Activated T-cell treated with anti-CD3 and anti-CD28 coated beads, Interleukin-2, amount 50 U/mL, for 72 hours (primary cell): ENCODE measurements at places on chromosomes 4 and X. TPM values are rescaled to one million over a fixed set of nuclear protein-coding genes. Genes with fewer than 3 reads are reported as not detected.

Gene UCHL1
- total RNA-seq: 2.5 TPM

DNA sequence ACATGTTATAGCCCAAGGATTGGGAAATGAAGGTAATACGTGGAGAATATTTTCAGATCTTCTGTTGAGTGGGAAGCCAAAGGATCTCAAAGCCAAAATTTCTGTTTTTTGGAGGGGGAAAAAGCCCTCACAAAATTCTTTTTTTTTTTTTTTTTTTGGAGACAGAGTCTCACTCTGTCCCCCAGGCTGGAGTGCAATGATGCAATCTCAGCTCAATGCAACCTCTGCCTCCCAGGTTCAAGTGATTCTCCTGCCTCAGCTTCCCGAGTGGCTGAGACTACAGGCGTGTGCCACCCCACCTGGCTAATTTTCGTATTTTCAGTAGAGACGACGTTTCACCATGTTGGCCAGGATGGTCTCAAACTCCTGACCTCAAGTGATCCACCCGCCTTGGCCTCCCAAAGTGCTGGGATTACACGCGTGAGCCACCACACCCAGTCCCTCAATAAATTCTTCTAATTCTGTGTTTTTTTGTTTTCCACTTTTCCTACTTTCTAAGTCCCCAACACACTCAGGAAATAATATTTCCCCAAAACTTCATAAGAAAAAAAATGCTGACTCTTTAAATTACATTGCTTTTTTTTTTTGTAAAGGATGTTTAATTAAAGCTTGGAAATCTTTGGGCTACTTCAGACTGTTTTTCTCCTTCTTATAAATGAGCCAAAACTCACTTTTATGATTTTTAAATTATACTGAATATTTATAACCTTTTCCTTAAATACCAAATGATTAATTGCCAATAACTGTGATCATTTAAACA lies 51.6 kb downstream of the RPS3A start:
- DNase-seq: no peak

Gene TXK
- total RNA-seq: 52.3 TPM

DNA sequence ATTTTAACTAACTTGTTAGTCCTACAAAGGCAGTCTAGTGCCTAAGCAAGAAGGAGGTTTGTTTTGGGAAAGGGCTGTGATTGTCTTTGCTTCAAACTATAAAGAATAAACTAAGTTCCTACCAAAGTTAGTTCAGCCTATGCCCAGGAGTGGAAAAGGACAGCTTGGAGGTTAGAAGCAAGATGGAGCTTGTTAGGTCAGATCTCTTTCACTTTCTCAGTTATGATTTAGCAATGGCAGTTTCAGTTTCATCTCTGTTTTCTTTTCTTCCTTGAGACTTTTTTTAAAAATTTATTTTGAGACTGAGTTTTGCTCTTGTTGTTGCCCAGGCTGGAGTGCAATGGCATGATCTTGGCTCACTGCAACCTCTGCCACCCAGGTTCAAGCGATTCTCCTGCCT lies 82.9 kb upstream of the NLGN4X start:
- no peak for DNase-seq

Gene SPANXN4
- total RNA-seq: not detected
